Umbilical cord (tissue), 2 donors: ENCODE measurements at places on chromosomes 4 and X. TPM values are rescaled to one million over a fixed set of nuclear protein-coding genes. Genes with fewer than 3 reads are reported as not detected.
A peak's percentile ranks its signal among the peaks of the same experiment; 100 is the strongest.

Gene SERTM2
- 1.7 TPM for total RNA-seq

Gene CCDC158
- total RNA-seq, result 2.9 TPM

Gene NOX1
- 0.96 TPM for total RNA-seq

Gene YY2
- 2.2 TPM for total RNA-seq

Gene COX7B2
- not detected for total RNA-seq

Gene SLC49A3
- total RNA-seq, result 3.6 TPM

Gene IL9R
- total RNA-seq, result 4.3 TPM

Gene TLL1
- 2.6 TPM for total RNA-seq

Gene GPM6B
- 2.2 TPM for total RNA-seq

DNA sequence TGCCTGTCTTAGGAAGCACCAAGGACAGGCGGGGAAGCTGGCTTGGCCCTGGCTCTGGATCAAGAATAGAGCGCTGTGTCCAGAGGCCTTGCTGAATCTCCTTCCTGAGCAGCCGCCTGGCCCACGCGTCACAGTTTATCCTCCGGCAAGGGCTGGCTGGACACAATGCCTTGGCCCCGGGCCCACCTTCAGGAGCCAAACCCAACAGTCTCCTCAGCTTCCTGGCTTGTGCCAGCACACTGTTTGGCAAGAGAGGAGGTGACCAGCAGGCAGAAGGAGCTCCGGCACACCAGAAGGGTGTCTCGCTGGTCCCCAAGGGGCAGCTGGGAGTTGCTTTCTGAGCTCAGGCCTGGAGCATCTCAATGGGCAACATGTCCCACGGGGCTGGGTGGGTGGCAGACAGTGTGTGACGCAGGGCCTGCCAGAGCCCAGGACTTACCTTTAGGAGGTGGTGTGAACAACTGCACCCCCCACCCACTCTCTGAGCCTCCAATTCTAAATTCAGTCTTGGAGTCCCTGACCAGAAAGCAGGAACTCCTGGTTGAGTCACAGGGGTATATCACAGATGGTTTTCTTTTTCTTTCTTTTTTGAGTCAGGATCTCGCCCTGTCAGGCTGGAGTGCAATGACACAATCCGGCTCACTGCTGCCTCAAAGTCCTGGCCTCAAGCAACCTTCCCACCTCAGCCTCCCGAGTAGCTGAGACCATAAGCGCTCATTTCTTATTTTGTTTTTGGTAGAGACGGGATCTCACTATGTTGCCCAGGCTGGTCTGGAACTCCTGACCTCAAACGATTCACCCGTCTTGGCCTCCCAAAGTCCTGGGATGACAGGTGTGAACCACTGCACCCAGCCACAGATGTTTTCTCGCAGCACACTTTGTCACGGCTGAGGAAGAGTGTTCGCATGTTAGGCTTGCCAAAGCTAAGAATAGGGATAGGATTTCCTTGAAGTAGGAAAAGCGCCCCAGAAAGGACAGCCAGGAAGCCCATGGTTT, 361.2 kb downstream of the BCOR start:
- DNase-seq, result peak; percentile 52

DNA sequence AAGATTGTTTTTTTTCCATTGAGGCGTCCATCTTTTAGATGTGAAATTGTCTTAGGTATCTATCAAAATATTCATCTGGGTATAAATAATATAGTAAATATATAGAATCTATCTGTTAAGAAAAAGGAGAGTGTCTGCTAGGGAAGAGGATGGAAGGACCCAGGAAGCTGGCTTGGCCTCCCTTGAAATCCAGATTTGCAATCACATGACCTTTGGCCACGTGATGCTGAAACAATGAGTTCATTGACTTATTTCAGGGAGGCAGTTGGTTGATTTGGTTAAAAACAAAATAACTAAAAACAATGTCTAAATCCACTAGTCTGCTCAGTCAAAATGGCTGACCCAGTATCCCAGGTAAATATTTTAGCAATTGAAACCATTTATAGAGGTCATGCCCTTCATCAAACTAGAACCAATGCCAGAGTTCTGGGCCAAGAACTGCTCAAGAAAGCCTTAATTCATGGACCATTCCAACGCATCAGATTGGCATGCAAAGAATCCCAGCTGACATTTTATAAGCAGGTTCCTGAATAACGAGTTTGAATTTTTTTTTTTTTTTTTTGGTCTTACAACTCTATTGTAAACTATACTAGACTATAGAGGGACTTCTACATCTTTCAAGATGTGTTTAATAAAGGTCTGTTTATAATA, 172.7 kb downstream of the MID1 start:
- peak; percentile 5 for DNase-seq

DNA sequence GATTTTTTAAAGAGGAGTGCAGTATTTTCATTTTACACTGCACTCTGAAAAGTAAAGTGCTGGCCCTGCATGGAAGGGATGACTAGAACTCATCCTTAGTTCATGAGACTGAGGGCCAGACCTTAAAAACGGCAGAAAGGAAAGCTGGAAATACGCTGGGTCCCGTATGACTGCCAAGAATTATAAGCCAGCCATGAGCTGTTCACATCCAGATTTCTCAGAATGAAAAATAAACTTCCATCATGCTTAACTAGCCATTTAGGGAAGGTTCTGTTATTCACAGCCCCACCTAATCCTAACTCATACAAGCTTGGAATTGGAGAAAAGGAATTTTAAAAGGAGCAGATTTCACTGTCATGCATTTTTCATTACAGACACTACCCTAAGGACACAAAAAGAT, 894.4 kb downstream of the FAT4 start:
- peak; percentile 16 for DNase-seq

DNA sequence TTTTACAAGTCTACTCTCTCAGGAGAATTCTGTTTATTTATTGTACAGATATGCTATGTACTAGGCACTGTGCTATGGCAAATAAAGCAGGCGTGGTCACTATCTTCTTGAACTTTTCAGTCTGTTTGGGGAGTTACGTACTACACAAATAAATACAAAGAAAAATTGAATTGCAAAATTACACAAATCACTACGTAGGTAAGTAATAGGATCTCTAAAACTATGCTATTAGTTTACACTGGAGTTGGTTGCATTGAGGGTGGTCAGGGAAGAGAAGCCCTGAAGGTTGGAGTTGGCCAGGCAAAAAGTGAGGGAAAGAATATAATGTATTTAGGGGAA, 75.7 kb downstream of the GAB1 start:
- DNase-seq, result no peak

GRCh38 chrX:17053502-17053901, 107.0 kb downstream of the REPS2 start:
- no peak for DNase-seq

GRCh38 chr4:40221744-40222143, 24.9 kb downstream of the RHOH start:
- DNase-seq, result no peak

DNA sequence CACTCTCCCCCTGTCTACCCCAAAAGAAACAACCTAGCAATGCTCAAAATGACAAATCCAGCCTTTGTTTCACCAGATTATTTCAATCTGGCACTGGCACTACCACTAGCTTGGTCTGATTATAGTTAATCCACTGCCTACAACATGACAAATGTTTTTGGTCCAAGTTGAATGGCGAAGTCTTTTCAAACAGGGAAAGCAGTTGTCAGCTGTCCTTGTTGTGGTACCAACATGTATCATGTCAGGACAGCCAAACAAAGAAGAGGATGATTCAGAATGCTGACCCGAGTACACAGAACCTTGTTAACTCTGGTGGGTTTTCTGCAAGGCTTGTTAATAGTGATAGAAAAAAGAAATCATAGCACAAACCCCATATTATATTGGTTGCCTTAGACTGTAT, 160.8 kb upstream of the ANK2 start:
- DNase-seq, result no peak

DNA sequence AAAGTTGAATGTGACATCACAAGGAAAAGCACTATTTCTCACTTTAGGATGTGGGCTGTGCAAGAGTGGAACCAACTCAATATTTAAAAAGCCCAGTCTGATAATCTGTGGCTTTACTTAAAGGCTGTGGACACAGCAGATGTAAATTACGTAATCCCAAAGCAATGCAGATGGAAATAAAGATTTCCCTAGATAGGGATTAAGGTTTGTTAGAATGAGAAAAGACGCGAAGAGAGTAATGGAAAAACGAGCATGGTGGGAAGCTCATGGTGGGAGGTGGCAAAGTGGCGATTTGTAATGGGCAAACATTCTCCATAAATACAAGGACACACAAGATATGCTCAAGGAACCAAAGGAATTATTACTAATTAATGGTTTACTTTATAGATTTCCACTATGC, 985.5 kb downstream of the FSTL5 start:
- no peak for DNase-seq

GRCh38 chr4:60384516-60384915, 815.6 kb upstream of the ADGRL3 start:
- DNase-seq, result no peak

- no peak for DNase-seq
These were observed 849.6 kb upstream of the POU3F4 start for GRCh38 chrX:82658492-82658891.

- DNase-seq, result peak; percentile 25
These were observed at the start of gene ANK2 for GRCh38 chr4:113049421-113050370. ANK2 (plus strand) TSS chr4:113049653; CDS start chr4:113049729, 76 bp downstream.

GRCh38 chr4:13599159-13599558, 28.4 kb downstream of the BOD1L1 start:
- no peak for DNase-seq

GRCh38 chr4:85787133-85787532, 312.2 kb downstream of the ARHGAP24 start:
- no peak for DNase-seq

- DNase-seq, result no peak
These were observed 584.2 kb upstream of the INTU start for GRCh38 chr4:127048376-127049044.

DNA sequence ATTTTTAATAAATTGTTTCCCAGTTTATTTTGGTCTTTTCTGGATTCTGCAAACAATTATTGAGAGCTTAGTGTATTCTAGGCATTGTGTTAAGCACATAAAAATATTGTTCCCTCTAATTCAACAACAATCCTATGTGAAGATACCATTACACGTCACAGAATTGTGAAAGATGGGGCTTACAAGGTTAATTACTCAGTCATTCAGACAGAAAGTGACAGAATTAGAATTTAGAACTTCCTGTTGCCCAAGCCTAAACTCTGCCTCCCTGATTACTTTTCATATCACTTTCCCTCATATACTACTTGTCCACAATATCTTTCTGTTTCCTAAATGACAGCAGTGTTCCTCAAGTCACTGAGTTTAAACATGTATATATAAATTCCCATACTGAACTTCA, 186.7 kb upstream of the VEGFC start:
- no peak for DNase-seq

- DNase-seq, result no peak
These were observed 730.3 kb downstream of the TRIML1 start for GRCh38 chr4:188869581-188869980.

DNA sequence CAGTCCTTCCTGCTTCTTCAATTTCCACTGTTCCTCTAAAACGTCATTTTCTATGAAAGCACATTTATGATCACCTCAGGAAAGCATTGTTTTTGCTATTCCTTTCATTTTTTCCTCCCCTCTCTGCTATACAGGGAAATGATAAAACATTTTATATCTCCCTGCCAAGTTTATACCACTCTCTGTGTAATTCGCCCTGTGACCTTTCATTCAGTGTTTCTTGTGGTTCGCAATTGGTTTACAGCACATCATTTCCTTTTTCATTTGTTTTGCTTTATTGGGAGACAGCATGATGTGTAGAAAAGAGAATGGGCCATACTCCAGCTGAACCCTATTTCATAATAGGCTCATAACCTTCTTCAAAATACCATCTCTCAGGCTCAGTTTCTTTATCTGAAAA, 99.9 kb upstream of the RAPGEF2 start:
- DNase-seq, result no peak

DNA sequence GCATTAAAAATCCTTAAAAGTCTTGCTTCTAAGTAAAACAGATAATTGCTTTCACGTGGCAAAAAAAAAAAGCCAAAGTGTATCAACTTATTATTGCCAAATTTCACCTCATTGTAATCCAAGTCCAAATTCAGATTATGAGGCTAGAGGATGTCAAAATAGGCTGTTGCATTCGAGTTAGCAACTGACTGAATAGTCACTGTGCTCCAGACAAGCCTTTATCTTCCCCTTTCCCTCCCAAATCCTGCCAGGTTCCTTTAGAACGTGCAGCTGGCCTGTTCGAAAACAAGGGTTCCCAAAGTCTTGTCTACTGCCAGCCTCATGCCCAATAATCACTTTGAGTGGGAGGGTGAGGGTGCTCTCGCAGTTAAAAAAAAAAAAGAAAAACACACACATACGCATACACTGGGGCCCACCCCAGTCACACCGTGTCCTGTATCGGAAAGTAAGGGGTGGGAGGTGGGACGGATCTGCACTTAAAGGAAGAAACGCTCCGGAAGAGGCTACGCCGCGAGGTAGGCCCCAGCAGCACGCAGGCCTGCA, 603 bp downstream of the MAD2L1 start:
- DNase-seq, result no peak

DNA sequence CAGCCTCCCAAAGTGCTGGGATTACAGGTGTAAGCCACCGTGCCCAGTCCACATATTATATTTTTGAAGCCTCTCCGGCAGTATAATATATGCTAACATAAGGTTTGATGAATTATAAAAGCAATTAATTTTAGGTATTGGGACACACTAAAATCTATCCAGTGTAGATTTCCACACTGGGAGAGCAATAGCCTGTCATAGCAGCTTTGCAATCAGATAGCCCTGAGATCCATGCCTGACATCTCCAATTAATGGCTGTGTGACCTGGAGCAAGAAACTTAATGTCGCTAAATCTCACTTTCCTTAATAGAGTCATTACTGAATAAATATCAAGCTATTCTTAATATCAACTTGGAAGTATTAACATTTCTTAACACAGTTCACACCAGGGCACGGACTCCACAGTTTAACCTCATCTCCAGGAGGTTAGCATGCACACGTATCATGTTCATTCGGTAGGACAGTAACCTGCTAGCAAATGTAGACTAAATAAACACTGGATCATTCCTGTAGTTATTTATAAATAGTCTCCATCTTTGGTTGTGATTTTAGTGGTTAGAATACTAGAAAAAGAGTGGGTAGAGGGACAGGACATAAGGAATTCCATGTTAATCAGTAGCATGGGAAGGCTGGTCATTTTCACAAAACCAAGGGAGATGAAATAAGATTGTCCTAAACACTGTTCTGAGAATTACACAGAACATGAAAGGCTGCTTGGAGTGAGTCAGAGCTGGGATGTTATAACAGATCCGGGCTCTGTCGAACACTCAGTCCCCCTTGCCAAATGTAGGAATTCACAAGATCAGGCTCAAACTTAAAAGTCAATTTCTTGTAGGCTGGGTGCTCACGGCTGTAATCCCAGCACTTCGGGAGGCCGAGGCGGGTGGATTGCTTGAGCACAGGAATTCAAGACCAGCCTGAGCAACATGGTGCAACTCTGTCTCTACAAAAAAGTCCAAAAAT, 254.7 kb downstream of the PALLD start:
- peak; percentile 93 for DNase-seq

- no peak for DNase-seq
These were observed 603 bp upstream of the SMS start for GRCh38 chrX:21939906-21940305.

- no peak for DNase-seq
These were observed 74.1 kb downstream of the ARSJ start for GRCh38 chr4:113905301-113905700.
